ENCODE measurements at places on chromosomes 4 and X.
A peak's percentile ranks its signal among the peaks of the same experiment; 100 is the strongest.

- DNase-seq = peak; percentile 60
Observed at GRCh38 chr4:1207603-1208265, 35.4 kb upstream of the SPON2 start.

DNA sequence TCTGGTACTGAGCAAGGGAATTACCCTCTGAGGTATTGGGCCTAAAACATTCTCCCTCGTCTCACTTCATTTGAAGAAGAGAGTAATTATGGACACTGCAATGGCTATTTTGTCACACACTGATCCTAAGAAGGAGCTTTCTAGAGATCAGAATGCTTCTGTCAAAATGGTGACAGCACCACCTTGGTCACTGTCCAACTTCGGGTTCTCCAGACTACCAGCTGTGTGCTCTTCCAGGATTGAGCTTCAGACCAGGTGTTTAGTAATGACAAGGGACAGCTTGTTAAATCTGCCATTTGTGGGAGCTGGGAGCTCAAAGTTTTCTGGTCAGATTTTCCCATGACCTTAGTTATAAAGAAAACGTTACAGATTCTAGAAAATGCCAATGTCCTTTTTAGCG is 105.4 kb downstream of the POLA1 start:
- DNase-seq = peak; percentile 2

GRCh38 chr4:5079581-5079980 is 28.3 kb downstream of the STK32B start:
- DNase-seq = no peak

DNA sequence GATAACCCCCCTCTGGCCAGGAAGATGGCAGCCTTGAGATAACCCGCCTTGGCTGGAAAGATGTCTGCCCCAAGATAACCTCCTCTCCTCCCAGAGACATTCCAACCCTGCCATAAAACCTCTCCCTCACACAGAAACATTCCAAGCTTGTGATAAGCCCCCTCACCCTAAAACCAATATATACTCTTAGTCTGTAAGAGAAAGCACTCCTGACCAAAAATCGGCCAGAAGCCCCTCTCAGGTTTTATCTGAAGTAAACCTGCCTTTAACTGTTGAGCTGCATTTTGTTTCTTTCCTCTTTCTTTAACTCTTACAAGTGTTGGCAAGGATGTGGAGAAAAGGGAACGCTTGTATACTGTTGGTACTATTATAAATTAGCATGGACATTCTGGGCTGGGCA is 8.5 kb downstream of the ERCC6L start:
- DNase-seq = no peak

- DNase-seq = no peak
Observed at GRCh38 chr4:78962597-78963115, 23.4 kb upstream of the PAQR3 start.

DNA sequence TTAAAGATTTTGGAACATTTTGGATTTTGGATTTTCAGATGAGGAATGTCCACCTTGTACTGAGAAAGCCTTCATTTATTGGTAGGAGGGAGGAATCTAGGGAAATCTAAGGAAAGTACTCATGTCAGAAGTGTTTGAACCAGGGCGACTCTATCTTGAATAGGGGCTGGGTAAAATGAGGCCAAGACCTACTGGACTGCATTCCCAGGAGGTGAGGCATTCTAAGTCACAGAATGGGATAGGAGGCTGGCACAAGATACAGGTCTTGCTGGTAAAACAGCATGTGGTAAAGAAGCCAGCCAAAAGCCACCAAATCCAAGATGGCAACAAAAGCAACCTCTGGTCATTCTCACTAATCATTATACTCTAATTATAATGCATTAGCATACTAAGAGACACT is 118.9 kb downstream of the MXRA5 start:
- no peak for DNase-seq

GRCh38 chr4:7980036-7980435 is 40.4 kb upstream of the AFAP1 start:
- no peak for DNase-seq

DNA sequence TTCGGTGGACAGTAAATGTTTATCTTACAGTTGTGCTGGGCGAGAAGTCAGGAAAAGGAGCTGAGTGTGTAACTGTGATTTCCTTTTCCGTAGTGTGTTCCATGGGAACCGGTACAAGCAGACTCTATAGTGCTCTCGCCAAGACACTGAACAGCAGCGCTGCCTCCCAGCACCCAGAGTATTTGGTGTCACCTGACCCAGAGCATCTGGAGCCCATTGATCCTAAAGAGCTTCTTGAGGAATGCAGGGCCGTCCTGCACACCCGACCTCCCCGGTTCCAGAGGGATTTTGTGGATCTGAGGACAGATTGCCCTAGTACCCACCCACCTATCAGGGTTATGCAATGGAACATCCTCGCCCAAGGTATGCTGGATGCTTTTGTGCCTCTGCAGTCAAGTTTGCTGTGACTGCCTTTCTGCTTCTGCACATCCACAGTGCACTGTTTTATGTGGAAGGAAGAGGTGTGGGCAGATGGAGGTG is 27.4 kb downstream of the NOCT start:
- DNase-seq = no peak

GRCh38 chr4:92120810-92121498 is 182.8 kb upstream of the GRID2 start:
- no peak for DNase-seq

Measured in retina (tissue), 1 donor.